ENCODE measurements at places on chromosomes 7 and 10.

- no peak for DNase-seq
Observed at GRCh38 chr10:70222340-70222794, 10.9 kb downstream of the PPA1 start.

DNA sequence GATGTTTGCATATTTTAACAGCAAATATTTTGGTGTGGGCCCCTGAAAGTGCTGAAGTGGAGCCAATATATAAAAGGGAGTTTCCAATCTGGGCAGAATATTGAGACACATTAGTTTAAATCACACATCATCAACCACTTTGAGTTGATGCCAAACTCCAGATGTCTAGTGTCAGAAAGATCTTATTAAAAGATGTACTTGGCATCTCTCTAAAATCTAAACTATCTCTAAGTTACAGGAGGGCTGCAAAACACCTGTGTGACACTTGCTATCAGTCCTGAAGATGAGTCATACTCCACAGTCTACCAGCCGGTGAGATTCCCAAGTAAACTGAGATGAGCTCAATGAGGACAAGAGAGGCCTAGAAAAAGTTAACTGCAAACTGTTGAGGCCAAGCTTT lies 11.4 kb downstream of the JAZF1 start:
- no peak for DNase-seq

- DNase-seq: no peak
Observed at GRCh38 chr10:7193369-7193768, 217.5 kb downstream of the SFMBT2 start.

GRCh38 chr10:62830679-62831078 lies 14.5 kb upstream of the EGR2 start:
- DNase-seq: no peak

GRCh38 chr7:79282070-79282694 lies 171.3 kb downstream of the MAGI2 start:
- no peak for DNase-seq

DNA sequence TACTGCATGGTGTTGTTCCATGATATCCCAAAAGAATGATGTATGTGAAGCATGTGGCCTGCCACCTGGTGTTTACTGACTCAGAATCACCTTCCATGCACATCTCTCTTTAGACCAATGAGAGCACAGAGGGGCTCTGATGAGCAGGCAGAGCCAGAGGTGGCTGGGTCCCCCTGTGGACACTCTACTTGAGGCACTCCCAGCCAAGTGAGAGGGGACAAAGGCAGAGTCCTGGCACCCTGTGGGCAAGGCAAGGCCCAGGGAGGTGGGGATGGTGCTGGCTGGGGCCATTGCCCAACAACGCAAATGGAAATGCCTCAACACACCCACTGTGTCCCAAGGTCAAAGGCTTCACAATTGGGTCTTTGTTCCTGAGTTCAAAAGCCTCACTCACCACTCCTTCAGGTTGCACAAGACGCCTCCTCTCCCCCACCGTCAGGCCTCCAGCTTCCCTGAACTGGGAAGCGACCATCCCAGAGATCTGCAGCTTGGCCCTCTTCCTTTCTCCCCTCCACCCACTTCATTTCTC lies 164.6 kb downstream of the NEURL1 start:
- DNase-seq: no peak

- DNase-seq: no peak
Observed at GRCh38 chr7:129376076-129376777, 58.0 kb upstream of the STRIP2 start.

DNA sequence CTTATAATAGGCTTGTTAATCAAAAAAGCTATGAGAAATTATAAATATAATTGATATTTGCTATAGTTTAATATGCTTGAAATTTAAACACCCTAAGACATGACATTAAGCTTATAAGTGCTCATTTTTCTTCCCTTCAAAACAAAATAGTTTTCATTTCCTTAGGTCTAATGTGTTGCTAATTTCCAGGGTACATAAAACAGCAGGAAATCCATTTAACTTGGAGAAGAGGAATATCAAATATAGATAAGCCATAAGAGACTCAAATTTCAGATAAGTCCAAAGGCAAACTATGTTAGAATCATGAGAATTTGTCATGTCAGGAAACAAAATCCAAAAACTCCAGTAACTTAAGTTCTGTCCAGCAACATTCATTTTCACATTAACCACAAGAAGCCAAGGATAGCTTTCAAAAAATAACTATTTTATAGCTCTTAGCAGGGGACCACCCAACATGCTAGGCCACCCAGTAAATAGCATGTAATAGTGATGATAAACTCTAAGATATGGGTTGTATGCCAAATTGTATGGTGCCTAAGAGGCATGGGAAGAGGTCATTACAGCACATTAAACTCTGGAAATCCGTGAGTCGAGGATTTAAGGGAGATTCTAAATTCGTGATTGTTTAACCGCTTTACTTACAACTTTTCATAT lies 298.1 kb downstream of the CRPPA start:
- DNase-seq: no peak

GRCh38 chr10:89074120-89074519 lies 83.5 kb downstream of the FAS start:
- DNase-seq: no peak

DNA sequence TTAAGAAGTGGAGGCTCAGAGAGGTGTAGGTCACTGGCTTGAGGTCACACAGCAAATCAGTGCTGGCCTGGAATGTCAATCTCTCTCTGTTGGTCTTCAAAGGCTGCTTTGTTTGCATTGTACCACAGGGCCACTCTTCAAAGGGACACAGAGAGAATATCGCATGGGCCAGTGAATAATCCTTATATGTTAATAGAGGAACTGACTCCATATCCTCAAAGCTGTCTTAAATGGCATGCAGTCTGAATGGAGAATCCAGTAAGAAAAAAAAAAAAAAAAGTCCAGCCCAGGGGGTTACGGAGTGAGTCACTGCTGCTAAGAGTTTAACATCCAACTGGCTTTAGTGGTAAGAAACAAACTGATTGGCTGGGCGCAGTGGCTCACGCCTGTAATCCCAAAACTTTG lies 54.1 kb downstream of the NRAP start:
- DNase-seq: no peak

- DNase-seq: no peak
Observed at GRCh38 chr10:127142136-127142535, 54.3 kb downstream of the INSYN2A start.

DNA sequence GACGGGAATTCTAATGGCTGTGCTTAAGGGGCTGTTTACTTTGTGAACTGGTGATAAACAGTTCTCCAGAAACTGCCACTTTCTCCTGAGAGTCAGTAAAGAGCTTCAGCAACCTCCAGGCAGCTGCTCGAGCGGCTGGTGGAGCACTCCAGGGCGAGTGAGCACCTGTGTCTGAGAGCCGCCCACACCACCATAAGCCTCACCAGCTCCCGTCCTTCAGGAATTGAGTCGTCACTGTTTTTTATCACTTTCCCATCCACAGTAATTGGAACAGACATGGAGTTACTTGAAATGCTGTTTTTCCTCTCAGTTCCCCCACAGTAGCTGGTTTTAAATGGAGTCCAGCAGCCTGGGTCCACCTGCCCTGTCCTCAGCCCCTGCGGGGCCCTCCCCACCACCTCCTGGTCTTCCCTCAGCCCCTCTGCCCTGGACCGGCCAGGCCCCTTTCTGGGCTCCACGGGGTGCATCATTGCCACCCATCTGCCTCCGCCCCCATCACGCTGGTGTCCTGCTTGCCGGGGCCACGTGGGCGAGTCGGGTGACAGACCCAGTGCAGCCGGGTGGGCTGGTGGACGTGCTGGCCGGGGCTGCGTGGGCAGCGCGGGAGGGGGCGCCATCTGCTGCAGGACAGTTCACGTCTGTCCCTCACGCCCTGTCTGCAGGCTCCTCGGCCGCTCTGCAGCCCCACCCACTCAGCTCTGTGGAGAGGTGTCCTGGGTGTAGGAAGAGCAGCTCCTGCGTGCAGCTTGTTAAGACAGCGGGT lies 56.0 kb downstream of the NKX6-2 start:
- DNase-seq: no peak

- no peak for DNase-seq
Observed at GRCh38 chr10:71719042-71719441, 536 bp downstream of the C10orf105 start.

- DNase-seq: no peak
Observed at GRCh38 chr7:151833691-151834090, 43.2 kb downstream of the PRKAG2 start.

DNA sequence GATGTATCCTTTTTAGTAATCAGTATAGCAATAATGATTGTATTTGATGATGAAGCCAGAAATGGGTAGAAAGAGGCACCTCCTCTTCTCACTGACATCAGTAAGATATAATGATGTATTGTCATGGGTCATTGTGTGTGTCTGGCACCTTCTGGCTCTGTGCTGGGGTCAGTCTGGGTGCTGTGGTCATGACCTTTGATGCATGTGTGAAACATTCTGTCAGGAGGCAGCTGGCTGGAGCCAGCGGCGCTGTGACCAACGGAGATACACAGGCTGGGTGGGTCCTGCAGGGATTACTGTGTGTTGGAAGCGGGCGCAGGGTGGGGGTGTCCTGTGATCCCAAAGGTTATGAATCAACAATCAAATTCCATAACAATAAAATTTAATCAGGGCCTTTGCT lies 35.2 kb downstream of the EEPD1 start:
- DNase-seq: no peak

GRCh38 chr7:100175296-100175935 lies 1.8 kb downstream of the GPC2 start:
- DNase-seq: no peak

DNA sequence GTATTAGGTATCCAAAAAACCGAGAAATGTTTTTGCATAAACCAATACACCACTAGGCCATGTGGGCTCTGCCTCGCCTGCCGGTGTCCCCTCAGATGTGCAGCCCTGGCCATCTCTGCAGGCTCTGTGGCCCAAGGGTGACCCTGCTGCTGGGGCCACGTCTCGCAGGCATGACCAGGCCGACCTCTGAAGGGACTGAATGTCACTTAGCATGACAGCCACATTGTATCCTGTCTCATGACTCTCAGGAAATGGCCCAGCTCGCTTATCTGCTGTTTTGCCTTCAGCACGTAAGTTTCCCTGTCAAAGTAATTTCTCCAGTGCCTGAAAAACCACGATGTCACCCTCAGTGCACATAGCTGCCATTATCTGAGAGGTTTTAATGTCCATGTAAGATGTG lies 49.5 kb upstream of the ZNF32 start:
- DNase-seq: no peak

DNA sequence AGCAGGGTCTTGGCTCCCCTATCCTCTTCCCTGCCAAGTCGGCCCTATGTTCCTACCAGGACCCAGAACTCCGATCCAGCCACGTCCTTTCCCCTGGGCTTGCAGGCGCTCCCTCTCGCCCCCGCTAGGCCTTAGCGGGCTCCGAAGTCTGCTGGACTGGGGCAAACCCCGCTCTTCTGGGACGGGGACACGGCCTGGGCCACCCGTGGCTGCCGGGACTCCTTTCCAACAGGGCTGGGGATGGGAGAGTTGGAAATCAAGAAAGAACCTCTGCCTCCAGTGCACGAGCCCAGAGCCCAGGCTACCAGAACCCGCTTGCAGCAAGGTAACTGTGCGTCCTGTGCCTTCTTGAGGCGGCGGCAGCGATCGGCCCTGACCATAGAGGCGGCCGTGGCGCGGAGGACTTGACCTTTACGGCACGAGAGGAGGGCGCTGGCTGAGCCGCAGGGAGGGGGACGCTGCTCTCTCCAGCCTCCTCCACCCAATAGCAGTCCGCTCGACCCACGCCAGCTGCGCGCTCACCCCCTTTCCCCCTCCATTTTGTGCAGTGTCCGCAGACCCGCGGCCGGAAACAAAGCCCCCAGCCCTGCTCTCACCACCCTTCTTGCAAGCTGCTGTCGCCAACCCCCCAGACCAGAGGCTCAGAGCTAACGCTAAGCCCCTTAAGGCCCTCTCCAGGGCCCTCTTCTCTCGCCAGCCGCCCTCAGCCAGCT lies 7.0 kb upstream of the HOXA11 start:
- no peak for DNase-seq

DNA sequence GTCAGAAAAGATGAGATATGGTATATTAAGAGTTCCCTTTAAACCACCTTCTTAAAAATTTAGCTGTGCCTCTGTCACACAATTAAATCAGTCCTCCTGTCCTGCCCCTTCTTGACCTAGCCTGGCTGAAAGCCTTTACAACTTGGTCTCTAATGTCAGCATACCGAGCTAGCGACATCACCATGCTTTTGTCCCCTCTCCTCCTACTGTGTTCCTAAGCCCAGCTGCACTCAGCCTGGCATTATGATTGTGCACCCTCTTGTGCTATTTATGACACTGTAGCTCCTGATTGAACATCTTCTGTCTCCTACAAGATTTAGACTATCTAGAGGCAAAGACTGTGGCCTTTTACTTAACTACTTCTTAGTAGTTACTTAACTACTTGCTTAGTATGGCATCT lies 29.2 kb downstream of the TDRD1 start:
- DNase-seq: no peak

- DNase-seq: no peak
Observed at GRCh38 chr7:127251036-127251464, 1.7 kb downstream of the GRM8 start.

DNA sequence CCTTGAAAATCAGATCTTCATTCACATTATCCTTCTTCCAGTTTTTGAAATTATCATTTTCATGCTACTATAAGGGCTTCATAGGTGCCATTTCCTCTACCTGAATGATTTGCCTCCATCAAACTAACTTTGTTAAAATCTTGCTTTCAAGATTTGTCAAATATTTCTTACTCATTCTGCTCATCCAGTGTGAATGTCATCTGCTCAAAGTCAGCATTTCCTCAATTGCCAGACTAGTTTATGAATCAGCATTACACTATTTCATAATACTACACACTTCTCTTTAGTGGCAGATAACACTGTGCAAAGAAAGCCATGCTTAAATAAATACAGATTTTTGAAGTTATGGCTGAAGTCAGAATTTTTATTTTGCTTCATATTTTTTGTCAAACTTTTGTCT lies 21.3 kb upstream of the LIPF start:
- no peak for DNase-seq

Data from stimulated activated CD4-positive, alpha-beta T cell treated with anti-CD3 and anti-CD28 coated beads, Interleukin-1b, Interleukin-23, amount 100 ng/mL, for 24 hours (primary cell).